AML-193 (cell line): ENCODE measurements at places on chromosomes 4 and X.

- DNase-seq, result no peak
Measured at GRCh38 chrX:115525486-115525885, 35.5 kb upstream of the PLS3 start.

GRCh38 chr4:125624951-125625350, 310.2 kb downstream of the FAT4 start:
- DNase-seq, result no peak

- DNase-seq, result no peak
Measured at GRCh38 chrX:124573468-124573867, 227.1 kb downstream of the SH2D1A start.

DNA sequence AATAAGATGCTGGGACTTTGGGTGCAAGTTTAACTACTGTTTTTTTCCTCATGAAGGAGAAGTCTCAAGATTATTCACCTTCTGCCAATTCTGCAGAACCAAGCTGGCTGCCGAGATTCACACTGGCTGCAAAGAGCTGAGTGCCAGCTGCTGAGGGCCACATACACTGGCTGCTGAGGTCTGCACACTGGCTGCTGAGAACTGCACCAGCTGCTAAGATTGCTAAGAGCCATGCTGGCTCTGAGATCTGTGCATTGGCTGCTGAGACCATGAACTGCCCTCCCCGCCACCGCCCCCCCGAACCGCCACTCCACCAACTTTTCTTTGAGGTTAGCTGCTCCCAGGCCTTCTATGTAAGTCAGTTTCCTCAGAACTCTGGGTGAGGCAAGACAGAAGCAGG, 330.3 kb downstream of the CBLL2 start:
- no peak for DNase-seq

- DNase-seq, result no peak
Measured at GRCh38 chrX:122579526-122579925, 604.6 kb upstream of the GRIA3 start.
